ENCODE measurements at places on chromosomes 2 and 18.

- no peak for DNase-seq
Measured at GRCh38 chr2:96164459-96165184, 19.4 kb upstream of the DUSP2 start.

GRCh38 chr2:69565431-69565839 is 78.1 kb downstream of the AAK1 start:
- DNase-seq = peak; percentile 70

- peak; percentile 42 for DNase-seq
Measured at GRCh38 chr2:240642061-240642805, 17.0 kb downstream of the GPR35 start.

DNA sequence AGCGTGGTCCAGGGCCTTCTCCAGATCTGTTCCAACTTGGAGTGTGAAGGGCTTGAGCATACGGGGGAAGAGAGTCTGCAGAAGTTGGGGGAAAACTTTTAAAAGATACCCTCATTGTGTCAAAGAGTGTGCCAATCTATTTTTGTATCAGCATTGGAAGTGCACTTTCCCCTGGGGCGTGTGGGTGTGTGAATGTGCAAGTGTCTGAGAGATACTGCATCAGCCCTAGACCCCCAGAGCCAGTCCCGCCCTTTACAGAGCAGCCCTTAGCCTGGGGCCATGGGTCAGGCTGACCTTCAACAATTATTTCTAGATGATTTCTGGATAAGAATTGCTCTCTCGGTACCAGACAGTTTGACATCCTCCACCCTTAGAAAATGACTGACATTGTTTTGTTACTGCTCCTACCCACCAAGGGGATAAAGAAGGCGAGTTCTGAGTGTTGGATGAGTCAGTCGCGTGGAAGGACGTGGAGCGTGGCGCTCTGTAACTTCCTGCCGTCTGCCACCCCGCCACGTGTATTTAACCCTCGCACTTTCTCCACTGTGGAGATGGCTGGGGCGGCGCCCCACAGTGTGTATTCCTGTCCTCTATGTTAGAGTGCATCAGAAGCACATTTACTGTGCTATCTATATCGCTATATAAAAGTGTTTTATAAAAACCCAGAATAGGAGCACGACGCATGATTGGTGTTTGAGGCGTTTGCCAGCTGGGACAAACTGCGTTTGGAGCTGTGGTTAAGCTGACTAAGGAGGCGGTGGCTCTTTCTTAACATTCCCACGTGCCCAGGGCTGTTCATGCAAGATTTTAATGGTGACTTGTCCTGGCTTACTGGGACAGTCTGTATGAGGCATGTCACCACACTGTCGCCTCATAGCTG is 122.6 kb downstream of the CABLES1 start:
- DNase-seq = no peak

DNA sequence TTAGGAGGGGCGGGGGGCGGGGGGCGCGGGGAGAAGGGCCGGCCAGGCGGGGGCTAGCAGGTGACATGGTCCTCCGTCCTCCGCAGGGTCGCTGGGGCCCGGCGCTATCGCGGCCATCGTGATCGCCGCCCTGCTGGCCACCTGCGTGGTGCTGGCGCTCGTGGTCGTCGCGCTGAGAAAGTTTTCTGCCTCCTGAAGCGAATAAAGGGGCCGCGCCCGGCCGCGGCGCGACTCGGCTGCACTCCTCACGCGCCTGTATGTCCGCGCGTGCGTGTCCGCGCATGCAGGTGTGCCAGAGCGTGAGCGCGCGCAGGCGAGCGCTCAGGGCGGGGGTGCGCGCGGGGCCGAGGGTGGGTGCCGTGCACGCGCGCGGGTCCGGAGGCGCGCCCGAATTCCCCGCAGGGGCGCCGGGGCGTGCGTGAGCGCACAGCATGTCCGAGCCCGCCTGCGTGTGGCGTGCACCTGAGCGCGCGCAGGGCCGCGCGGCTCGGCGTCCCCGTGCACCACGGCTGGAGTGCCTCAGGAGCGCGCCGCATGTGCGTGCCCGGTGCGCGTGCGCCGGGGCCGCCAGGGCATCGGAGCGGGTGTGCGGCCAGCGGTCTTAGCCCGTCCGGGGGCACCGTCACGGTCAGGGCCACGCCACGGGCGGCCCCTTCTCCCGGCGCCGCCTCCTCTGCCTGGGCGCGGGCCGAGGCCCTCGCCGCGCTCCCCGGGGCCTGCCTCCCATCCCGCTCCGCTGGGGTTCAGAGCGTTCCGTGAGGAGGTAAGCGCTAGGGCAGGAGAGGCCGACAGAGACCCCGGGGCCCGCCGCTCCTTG is 6.3 kb downstream of the SNORC start:
- peak; percentile 75 for DNase-seq

DNA sequence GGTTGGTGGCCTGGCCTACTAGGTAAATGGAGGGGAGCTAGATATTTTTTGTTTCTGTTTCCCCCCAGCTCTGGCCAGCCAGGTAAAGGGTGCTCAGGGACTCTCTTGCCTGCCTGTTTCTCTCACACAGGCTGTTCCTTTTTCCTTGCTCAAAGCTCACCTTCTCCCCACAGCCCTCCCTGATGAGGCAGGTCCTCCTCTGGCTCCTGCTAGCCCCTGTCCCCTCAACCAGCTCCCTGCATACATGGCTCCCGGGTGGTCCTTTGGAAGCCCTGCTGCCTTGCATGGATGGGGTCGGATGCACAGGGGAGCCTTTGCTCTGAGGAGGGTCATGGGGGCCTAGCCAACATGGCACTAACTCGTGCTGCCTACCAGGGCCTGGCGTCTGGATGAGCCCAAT is 27.8 kb downstream of the DYSF start:
- no peak for DNase-seq

DNA sequence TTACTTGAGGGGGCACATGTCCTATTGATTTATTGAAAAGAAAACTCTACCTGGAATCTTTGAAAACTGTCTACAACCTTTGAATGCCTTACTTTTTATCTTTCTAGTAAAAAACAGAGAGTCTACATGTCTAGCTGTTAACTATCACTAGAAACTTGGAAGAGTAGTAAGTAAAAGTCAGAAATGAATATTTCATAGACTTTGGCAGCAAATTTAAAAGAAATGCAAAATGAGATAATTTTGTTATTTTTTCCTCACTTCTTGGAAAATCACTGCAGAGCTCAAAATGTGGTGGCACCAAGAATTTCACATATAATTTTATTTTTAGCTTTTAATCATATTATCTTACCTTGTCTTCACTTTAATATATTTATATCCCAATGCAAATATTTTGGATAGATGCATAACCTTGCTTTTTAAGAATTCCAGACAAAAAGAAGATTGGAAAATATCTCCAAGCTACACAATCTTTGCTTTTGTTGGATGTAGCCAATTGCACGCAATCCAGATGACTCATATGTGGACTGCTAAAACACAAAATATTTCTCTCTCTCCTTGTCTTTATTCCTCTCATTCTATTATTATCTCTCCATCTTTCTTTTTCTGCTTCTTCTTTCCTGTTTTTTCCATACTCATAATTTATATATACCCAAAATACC is 92.2 kb upstream of the DSEL start:
- no peak for DNase-seq

DNA sequence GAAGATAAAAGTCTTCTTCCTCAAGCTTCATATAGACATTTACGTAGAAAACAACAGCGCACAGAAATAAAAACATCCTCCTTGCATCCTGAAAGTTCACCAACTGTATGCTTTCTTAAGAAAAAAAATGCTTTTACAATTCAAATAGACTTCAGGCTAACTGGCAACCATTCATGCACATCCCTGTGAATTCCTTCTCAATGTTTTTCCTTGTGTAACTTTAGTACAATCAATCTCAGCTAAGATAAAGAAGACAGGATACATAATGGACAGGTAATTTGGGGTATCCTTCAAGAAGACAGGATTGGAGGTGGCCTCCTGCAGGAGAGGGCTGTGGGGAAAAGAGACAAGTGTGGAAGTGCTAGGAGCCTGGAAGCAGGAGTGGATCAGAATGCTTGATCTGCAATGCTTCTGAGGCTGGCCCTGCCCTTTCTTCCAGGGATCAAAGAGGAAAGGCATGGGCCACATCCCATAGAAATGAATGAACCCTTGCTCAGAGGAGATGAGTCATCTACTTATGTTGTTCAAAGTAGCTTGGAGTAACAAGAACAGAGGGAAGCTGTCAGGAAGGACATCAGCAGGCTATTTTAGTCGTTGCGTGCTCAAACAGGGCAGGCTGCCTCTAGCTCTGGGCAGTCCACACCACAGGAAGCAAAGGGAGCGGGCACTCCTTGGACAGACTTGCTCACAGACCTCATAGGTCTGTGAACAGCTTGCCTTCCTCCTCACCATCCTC is 126.6 kb downstream of the TMEM131 start:
- DNase-seq = no peak

GRCh38 chr2:237251986-237252385 is 162.0 kb downstream of the COL6A3 start:
- DNase-seq = no peak

GRCh38 chr2:23543302-23543701 is 158.3 kb downstream of the KLHL29 start:
- no peak for DNase-seq

GRCh38 chr18:58578835-58579560 is 49.9 kb downstream of the ALPK2 start:
- DNase-seq = no peak

DNA sequence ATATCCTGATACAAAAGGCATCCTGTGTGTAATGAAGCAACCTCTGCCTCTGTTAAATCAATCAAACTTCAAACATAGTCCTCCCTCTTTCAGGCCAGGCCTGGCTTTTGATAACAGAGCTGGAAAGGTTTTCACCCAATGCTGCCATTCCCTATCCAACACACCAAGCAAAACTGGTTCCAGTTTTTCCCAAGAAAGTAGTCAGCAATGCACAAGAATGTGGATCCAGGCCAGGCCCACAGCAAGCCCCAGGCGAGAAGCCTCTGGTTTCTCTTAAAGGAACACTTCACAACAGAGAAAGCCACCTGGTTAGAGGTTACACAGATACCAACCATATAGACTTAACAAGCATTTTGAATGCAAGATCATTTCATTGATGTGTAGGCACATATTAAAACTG is 49.2 kb upstream of the CCDC150 start:
- DNase-seq = no peak

GRCh38 chr2:174693344-174693743 is 70.9 kb downstream of the CHRNA1 start:
- no peak for DNase-seq

GRCh38 chr2:61196671-61197070 is 34.7 kb downstream of the C2orf74 start:
- no peak for DNase-seq

DNA sequence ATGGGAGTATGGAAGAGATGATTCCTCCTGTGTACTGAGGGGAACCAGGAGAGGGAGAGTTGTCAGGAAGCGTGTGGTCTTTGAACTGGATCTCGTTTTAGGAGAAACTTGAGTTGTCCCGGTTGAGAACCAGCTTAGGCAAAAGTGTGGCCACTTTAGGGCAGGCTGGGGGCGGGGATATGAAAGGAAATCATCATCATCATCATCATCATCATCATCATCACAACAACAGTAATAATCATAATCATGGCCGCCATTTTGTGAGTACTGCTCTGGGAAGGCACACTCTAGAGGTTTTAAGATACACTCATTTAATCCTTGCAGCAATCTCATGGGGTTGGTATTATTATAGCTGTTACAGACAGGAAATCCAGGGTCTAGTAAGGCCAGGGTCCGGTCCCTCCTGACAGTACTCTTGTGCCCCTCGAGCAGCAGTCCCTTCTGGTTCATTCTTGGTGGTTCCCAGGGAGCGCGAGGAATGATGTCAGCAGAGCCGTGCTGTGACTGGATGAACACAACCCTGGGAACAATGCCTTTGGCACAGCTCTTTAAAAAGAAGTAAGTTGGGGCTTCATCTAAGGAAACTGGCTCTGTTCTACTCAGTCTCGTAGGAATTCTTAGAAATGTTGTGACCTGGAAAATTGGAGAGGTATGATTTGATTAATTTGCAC is 33.8 kb downstream of the PARD3B start:
- no peak for DNase-seq

DNA sequence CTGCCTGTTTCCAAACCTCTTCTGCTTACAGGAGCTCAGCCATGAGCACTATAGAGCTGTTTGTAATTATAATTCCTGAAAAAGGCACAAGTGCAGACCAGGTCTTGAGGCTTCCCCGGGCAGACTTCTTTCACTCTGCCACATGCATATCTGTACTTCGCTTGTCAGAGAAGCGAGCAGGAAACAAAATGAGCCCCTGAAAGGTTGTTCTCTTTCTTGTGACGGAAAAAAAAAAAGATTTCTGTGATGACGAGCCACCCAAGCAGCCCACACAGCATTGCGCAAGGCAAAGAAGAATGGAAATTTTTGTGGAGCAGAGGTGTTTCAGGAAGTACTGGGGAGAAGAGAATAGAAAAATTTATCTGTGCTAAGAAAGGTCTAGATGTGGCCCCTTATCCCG is 54.0 kb upstream of the LINC00305 start:
- no peak for DNase-seq

- no peak for DNase-seq
Measured at GRCh38 chr2:233837694-233838229, 16.6 kb downstream of the HJURP start.

- no peak for DNase-seq
Measured at GRCh38 chr2:196586511-196586991, 53.0 kb upstream of the CCDC150 start.

GRCh38 chr18:51168960-51169662 is 28.4 kb downstream of the MEX3C start:
- DNase-seq = no peak

DNA sequence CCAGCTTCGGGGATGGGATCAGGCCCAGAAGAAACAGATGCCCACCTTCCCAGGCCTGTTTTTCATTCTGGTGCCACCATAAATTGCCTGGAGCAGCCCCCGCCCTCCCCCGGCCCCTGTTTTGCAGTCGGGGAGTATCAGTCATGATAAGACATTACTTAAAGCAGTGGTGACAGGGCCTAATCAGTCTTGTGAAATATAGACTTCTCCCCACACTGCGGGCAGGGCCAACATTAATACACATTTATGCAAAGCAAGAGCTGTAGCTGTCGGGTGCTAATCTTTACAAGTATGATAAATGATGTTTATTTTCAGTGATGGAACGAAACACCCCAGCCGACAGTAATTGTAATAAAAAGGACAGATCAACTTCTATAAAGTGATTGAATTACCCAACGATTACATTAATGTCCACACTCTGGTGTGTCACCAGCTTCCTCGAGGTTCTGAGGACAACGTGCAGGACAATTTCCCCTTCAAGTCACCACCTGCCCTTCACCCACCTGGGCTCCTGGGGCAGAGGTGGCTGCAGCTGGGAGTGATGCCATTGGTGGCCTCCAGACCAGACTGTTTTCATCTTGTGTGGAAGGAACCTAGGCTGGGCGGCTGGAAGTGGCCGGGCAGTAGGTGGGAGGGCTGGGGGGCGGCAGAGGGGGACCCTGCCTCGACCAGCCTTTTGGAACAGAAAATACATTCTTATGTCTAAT is 226.0 kb downstream of the TFCP2L1 start:
- DNase-seq = no peak
